Aortic smooth muscle cell (primary cell): ENCODE measurements at places on chromosomes 6 and 20. TPM values are rescaled to one million over a fixed set of nuclear protein-coding genes. Genes with fewer than 3 reads are reported as not detected.

Gene CD93
- 13.4 and 29.6 TPM in 2 replicates for total RNA-seq

Gene KIAA1755
- 5.8 and 10.0 TPM in 2 replicates for total RNA-seq

Gene TMC2
- total RNA-seq = not detected in 2 replicates

Gene TMEM14B
- total RNA-seq = 75.6 and 77.7 TPM in 2 replicates

Gene FRS3
- total RNA-seq = 0.66 and 1.1 TPM in 2 replicates

Gene PKIB
- 0.19 and 0.40 TPM in 2 replicates for total RNA-seq

Gene DCBLD1
- total RNA-seq = 51.9 and 54.3 TPM in 2 replicates

Gene HLA-DQB1
- not detected in 2 replicates for total RNA-seq

Gene PBOV1
- not detected in 2 replicates for total RNA-seq

Gene LRRC73
- total RNA-seq = 0.79 and 0.81 TPM in 2 replicates

Gene DNPH1
- total RNA-seq = 42.3 and 45.3 TPM in 2 replicates

Gene SLC17A2
- not detected in 2 replicates for total RNA-seq

Gene WDR27
- 11.6 and 13.4 TPM in 2 replicates for total RNA-seq

Gene TAP2
- total RNA-seq = 21.3 and 21.8 TPM in 2 replicates

Gene PPP1R16B
- 0.75 and 1.5 TPM in 2 replicates for total RNA-seq

Gene DLL1
- total RNA-seq = 1.3 and 1.6 TPM in 2 replicates

Gene NKX2-2
- not detected in 2 replicates for total RNA-seq

Gene NFATC2
- 0.26 and 0.37 TPM in 2 replicates for total RNA-seq

Gene OR2H2
- total RNA-seq = not detected in 2 replicates

Gene COL19A1
- not detected in 2 replicates for total RNA-seq

Gene DNMT3B
- total RNA-seq = 2.2 and 2.9 TPM in 2 replicates

Gene SOX18
- 0.56 and 0.66 TPM in 2 replicates for total RNA-seq

Gene ANGPT4
- not detected in 2 replicates for total RNA-seq

Gene ADGRF5
- total RNA-seq = 1.1 and 1.3 TPM in 2 replicates

Gene LCA5
- total RNA-seq = 3.7 and 6.5 TPM in 2 replicates
